ENCODE measurements at places on chromosomes 1 and 21. TPM values are rescaled to one million over a fixed set of nuclear protein-coding genes. Genes with fewer than 3 reads are reported as not detected.

GOLT1A gene
- 26.0 TPM for total RNA-seq

LINGO4 gene
- total RNA-seq, result 0.31 TPM

VAV3 gene
- total RNA-seq, result 57.5 TPM

PDZK1IP1 gene
- total RNA-seq, result 1.9 TPM

CSMD2 gene
- total RNA-seq, result 1.1 TPM

RSPH1 gene
- 7.8 TPM for total RNA-seq

WDR64 gene
- total RNA-seq, result not detected

ADGRB2 gene
- total RNA-seq, result 7.5 TPM

SESN2 gene
- 20.4 TPM for total RNA-seq

TMEM63A gene
- 191 TPM for total RNA-seq

C21orf58 gene
- 2.2 TPM for total RNA-seq

TP53BP2 gene
- 34.6 TPM for total RNA-seq

RAB3B gene
- total RNA-seq, result 1.4 TPM

RGS4 gene
- total RNA-seq, result 1.6 TPM

VWA5B1 gene
- 41.9 TPM for total RNA-seq

FOXO6 gene
- 8.6 TPM for total RNA-seq

ZNF697 gene
- 4.6 TPM for total RNA-seq

NCAM2 gene
- total RNA-seq, result 3.7 TPM

ST6GALNAC5 gene
- 1.1 TPM for total RNA-seq

DSTYK gene
- total RNA-seq, result 12.6 TPM

CLCA1 gene
- total RNA-seq, result 0.18 TPM

NPR1 gene
- 21.0 TPM for total RNA-seq

TNFSF18 gene
- not detected for total RNA-seq

HAO2 gene
- total RNA-seq, result 0.23 TPM

TCHH gene
- not detected for total RNA-seq

RHBDL2 gene
- 19.3 TPM for total RNA-seq

LGR6 gene
- total RNA-seq, result 9.2 TPM

FAM163A gene
- total RNA-seq, result 0.16 TPM

LYPLAL1 gene
- 49.9 TPM for total RNA-seq

ZBTB8B gene
- total RNA-seq, result 0.57 TPM

CKS1B gene
- total RNA-seq, result 24.8 TPM

KCNA3 gene
- total RNA-seq, result 3.6 TPM

NR1I3 gene
- total RNA-seq, result not detected

ATAD3A gene
- 26.3 TPM for total RNA-seq

LRRC38 gene
- not detected for total RNA-seq

KIF21B gene
- 10.7 TPM for total RNA-seq

OR10Z1 gene
- not detected for total RNA-seq

ANKRD35 gene
- 4.2 TPM for total RNA-seq

SLC22A15 gene
- total RNA-seq, result 10.3 TPM

ACBD6 gene
- total RNA-seq, result 48.2 TPM

ADAM30 gene
- total RNA-seq, result not detected

COL16A1 gene
- 110 TPM for total RNA-seq

PRAMEF5 gene
- total RNA-seq, result not detected

REN gene
- total RNA-seq, result 0.89 TPM
